Frontal cortex (tissue), 4 donors: ENCODE measurements at places on chromosomes 12 and 14.

DNA sequence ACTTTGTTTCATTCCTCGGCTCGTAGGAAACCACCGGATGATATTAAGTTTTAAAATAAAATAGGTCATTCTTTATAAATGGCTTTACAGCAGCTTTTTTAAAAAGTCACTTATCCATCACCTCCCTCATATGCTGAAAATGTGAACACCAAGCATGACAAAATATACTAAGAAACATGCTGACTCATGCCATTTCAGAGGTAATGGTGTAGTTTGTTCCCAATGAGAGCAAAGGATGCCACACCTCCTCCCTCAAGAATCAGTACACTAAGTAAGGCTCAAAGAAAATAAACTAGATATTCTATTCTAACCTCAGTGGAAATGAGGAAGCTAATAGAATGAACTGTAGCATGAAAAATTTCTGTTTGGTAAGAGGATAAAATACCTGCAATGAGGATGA is 5.5 kb upstream of the DIO2 start:
- no peak for DNase-seq

DNA sequence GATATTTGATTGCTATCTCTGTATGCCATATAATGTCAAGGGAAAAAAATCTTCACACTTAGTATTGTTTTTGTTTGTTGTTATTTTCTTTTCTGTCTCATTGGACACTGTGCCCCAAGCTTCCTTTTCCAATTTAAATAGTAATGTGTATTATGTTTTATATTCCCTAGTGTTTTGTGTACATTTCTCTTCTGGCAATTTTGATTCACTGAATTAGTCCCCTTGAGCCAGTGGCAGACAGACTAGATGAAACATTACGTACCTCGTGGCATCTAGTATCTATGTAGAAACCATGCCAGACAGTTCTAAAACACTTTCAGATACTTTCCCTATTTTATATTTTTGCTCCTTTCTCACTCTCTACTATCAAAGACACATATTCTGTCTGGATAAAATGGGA is at the start of gene OR6C1:
Gene OR6C1, plus strand, starts transcription at position 301 of the 400 bp plus-strand sequence. CDS start 6,257 bp downstream, outside the sequence.
- no peak for DNase-seq

GRCh38 chr12:49761677-49762467 is 20.5 kb downstream of the TMBIM6 start:
- no peak for DNase-seq

DNA sequence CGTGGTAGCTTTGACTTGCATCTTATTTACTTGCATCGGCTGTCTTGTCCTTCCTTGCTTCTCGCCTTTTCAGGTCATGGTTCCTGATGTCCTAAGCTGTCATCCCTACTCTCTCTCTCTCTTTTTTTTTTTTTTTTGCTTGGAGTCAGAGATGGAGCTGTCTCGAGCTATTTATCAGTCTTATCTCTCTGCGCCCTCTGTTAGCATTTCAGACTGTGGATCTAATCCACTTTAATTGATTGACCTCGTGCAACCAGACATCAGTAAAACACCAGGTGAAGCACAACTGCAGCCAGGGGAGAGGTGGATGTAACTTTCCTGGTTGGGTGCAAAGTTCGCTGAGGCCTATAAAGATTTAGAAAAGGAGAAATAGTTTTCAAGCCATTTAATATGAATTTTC is 554.8 kb downstream of the DIO2 start:
- DNase-seq, result no peak

- DNase-seq, result no peak
Observed at GRCh38 chr12:6337958-6338433, 3.9 kb downstream of the TNFRSF1A start.

DNA sequence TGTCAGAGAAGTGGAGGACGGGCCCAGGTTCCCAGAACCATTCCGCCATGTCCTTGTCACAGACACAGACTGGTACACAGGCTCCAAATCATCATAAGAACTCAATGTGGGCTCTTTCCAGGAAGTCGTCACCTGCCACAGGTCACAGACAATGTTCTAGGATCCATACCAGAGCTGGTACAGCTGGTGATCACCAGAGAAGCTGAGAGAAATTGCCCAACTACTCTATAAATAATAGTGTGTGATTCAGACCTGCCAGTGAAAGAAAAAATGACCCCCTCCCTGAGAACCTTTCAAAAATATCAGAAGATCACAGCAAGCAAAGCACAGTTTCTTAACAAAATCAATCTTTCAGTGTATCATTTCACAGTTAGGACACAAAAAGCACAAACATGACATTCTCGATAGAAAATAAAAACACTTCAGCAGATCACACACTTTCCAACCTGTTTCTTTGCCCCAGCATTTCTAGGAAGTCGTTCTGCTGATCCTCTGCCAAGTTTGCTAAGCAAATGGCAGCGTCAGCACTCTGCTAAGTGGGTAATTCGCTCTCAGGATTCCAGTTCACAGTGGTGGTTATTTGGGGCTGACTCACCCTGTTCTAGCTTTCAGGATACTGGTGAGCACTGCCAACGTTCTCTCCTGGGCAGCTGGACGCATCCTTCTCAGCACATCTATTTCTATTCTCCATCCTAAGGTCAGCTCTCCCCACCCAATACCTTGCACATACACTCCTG is 223.3 kb upstream of the SFSWAP start:
- DNase-seq, result no peak

GRCh38 chr14:22096514-22096895 is 422.9 kb upstream of the OR4E1 start:
- DNase-seq, result no peak

DNA sequence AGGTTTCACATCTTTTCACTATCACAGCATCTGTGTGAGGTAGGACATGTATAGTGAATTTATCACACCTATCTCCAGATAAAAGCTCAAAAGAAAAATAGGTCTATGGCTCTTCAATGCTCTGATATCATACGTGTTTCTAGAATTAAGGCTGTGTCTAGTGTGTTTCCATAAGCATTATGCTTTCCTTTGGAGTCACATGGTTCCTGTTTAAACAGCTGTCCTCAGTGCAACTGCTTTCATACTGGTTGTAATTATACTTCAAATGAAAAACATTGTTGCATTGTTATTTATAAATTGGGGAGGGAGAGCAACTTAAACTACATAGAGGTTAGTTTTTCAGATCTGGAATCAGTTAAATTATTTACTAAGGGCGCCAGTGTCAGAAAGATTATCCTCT is 151.6 kb downstream of the SYT1 start:
- DNase-seq, result no peak

GRCh38 chr14:55911776-55912175 is 206.4 kb upstream of the PELI2 start:
- no peak for DNase-seq

- no peak for DNase-seq
Observed at GRCh38 chr12:97464385-97465321, 2.0 kb downstream of the RMST start.

GRCh38 chr12:14751986-14752385 is 51.3 kb downstream of the WBP11 start:
- no peak for DNase-seq

DNA sequence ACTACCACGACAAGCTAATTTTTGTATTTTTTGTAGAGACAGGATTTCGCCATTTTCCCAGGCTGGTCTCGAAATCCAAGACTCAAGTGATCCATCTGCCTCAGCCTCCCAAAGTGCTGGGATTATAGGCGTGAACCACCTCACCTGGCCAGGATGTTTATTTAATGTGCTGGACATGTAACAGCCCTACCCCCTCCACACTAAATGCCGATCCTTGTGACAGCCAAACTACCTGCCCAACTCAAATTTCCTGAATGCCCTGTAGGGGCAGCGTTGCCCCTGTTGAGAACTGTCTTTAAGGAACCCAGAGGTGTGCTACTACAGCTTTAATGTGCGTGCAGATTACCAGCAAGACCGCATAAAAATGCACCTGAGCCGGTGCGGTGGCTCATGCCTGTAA is 48.1 kb downstream of the KCNK13 start:
- DNase-seq, result no peak

DNA sequence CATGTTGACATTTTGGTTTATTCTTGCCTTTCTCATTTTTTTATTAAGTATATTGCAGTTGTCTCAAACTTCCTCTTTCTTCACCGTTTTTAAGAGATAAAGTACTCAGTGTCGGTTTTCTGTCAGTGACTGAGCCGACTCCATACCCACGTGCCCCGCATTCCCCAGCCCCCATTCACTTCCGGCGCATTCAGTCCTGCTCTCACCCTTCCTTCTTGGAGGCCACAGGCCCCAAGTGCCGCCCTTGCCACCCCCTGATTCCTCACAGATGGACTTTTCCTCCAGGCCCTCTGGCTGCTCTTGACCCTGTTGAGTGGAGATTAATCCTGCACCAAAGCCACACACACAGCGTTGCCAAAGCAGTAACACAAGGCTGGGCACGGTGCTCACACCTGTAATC is 19.1 kb upstream of the DNAH10 start:
- no peak for DNase-seq

DNA sequence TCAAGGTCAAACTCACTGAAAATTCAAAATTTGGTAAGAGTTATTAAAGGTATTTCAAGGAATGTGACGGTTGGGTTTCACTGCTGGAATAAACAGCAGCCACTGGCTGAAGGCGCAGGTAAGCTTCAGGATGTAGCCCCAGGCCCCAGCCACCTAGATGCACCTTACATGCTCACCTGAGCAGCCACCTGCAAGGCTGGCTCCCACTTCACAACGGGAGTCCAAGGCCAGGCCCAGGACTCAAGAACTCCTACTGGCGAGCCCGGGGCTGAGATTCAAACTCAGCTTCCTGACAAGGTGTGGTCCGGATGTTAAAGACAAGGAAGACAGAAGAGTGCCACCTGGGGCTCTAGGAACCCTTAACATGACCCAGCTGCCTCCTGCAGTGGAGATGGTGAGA is 78.4 kb downstream of the ITPK1 start:
- DNase-seq, result no peak

- DNase-seq, result no peak
Observed at GRCh38 chr12:52280319-52280795, 5.9 kb downstream of the KRT86 start.

- DNase-seq, result no peak
Observed at GRCh38 chr14:101464310-101464983, 96.8 kb upstream of the DIO3 start.

GRCh38 chr12:89721291-89721987 is 12.8 kb upstream of the ATP2B1 start:
- no peak for DNase-seq

- no peak for DNase-seq
Observed at GRCh38 chr14:93963692-93964091, 12.7 kb downstream of the ASB2 start.

GRCh38 chr12:84960918-84961317 is 48.3 kb upstream of the SLC6A15 start:
- DNase-seq, result no peak

DNA sequence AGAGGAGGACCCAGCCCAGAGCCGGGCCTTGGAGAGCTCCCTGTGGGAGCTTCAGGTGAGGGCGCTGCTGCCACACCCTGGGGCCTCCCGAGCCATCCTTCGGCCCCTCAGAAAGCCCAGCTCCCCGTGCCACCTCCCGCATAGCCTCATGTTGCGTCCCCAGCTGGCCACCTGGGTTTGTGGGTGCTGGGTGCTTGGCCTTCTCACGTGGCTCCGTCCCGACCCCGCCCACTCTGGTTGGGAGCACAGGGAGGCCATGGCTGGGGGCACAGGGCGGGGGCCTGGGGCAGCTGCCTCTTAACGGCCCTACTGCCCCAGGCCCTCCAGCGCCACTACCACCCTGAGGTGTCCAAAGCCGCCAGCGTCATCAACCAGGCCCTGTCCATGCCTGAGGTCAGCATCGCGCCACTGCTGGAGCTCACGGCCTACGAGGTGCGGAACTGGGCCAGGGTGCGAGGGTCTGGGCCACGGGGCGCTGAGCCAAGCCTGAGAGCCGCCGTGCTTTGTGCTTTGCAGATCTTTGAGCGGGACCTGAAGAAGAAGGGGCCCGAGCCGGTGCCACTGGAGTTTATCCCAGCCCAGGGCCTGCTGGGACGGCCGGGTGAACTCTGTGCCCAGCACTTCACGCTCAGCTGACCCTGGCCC is 7.6 kb downstream of the NOC4L start:
- no peak for DNase-seq

DNA sequence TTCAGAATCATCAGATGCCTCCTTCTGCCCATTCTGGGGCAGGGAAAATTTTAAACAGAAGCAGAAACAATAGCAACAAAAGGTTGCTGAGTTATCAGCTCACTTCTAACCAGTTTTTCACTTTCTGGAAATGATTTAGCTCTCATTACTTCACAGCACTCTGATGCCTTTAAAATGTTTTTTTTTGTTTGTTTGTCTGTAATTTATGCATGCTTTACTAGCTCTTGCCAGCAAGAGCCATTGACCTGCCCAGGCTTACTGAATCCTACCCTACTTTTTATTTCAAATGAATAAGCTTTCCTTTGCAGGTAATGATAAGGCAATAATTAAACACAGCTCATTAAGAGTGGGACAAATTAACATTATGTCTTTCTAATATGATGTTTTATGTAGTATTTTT is 466.1 kb upstream of the NOVA1 start:
- no peak for DNase-seq

- no peak for DNase-seq
Observed at GRCh38 chr12:12975322-12976077, 23.5 kb upstream of the GPRC5D start.

DNA sequence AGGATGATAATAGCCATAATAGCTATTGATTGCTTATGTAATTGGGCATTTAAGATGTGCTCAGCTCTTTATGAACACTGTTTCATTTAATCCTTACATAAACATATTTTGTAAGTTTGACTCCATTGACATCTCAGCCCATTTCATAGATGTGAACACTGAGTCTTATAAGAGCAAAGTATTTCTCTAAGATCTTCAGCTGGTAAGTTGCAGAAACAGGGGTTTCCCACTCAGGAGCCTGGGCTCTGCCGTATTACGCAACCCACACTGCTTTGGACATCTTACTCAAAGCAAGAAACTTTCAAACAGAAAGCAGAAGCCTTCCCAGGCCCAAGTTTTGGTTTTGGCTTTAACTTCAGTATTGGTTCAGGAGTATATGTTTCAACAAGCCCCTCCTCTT is 705.1 kb downstream of the MED13L start:
- DNase-seq, result peak; percentile 16

- no peak for DNase-seq
Observed at GRCh38 chr12:33223956-33224355, 215.7 kb downstream of the SYT10 start.

DNA sequence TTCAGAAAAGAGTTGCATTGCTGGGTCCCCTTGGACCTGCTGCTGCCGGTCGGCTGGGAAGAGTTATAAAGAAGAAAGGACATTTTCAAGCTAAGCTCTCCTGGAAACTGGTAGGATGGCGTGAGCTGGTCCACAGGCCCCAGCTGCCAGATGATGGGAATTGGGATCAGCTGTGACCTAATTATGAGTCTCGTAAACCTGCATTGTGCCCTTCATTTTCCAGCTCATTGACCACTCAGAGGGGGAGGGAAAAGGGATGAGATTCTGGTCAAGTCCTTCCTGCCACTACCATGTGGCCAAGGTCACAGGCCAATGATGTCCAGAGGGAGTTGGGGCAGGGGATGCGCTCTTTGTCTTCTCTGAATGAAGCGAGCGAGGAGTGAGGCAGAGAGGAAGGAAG is 320.9 kb downstream of the NRXN3 start:
- DNase-seq, result no peak

GRCh38 chr14:73344319-73344718 is 107.0 kb downstream of the PAPLN start:
- no peak for DNase-seq
